Kidney glomerular epithelial cell (primary cell): ENCODE measurements at places on chromosomes 11 and 22.

- DNase-seq, result no peak
Observed at GRCh38 chr11:72309074-72309598, 65.2 kb upstream of the PHOX2A start.

GRCh38 chr22:36873614-36874308 is 13.0 kb downstream of the NCF4 start:
- peak; percentile 37 for DNase-seq

DNA sequence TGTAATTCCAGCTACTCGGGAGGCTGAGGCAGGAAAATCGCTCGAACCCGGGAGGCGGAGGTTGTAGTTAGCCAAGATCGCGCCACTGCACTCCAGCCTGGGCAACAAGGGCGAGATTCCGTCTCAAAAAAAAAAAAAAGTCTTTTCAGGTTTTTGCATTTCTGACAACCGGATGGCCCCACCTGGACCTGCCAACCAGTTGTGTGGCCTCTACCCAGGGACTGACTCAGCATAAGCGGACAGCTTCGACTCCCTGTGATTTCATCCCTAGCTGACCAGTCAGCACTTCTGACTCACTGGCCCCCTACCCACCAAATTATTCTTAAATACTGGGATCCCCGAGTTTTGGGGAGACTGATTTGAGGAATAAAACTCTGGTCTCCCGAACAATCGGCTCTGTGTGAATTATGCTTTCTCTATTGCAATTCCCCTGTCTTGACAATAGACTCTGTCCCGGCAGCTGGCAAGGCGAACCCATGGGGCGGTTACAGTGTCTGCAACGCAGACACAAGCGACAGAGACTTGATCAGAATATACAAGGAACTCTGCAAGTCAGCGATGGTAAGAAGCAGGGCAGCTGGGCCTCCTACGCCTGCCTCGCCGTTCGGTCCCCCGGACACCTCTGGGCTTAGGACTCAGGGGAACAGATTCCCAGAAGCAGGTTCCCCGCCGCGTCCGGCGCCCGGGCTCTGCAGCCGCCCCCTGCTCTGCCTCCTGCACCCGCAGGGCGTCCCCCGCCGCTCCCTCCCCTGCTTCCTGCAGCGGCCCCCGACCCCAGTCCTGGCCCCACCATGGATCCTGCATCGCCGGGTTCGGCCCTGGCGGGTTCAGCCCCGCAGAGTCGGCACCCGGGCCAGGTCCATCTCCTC is 741 bp upstream of the TALDO1 start:
- no peak for DNase-seq

GRCh38 chr11:119347940-119348605 is 1.6 kb upstream of the MFRP start:
- DNase-seq, result no peak

DNA sequence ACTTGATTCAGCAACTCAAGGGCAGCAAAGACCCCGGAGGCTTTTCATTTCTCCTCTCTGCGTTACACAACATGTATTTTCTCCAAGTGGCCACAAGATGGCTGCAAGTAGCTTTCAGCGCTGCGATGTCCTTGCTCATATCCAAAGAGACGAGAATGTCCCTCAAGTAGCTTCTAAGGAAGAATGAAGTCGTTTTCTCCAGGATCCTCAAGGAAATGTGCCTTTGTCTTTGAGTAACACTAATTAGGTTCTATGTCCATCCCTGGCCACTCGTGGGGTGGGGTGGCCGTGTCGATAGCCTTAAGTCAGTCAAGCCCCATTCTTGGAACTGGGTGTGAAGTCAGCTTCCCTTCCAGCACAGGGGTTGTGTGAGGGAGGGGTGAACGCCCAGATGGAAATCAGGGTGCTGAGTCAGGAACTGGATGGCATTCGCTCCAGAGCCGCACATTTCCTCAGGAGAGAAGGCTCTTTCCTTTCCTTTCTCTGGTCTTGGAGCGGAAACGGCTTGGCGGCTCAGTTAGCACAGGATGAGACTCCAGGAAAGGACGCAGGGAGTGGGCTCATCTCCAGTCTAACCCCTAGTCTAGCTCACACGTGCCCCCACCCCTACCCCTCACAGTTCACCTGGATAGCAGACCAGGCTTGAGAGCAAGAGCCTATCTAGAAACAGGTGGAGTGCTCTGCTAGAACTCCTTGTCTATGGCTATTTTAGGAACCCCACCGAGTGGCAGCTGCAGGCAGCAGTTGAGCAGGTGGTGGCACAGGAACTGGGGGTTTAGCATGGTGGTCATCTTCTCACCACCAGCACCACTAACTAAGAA is 44.3 kb downstream of the NNMT start:
- peak; percentile 67 for DNase-seq

DNA sequence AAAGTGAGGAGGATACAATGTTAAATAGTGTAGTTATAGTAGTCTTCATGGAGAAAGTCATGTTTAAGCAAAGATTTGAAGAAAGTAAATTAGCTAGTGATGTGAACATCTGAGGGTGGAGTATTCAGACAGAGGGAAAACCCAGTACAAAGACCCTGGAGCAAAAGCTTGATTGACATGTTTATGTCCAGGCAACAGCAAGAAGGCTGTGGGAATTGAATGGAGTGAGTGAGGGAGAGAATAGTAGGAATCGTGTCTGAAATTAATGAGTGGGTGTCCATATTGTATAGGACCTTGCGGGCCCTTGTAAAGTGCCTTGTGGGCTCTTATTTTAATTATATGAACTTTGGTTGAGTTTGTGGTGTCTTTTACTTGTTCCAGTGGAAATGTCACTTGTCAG is 424.1 kb upstream of the KIRREL3 start:
- DNase-seq, result no peak

DNA sequence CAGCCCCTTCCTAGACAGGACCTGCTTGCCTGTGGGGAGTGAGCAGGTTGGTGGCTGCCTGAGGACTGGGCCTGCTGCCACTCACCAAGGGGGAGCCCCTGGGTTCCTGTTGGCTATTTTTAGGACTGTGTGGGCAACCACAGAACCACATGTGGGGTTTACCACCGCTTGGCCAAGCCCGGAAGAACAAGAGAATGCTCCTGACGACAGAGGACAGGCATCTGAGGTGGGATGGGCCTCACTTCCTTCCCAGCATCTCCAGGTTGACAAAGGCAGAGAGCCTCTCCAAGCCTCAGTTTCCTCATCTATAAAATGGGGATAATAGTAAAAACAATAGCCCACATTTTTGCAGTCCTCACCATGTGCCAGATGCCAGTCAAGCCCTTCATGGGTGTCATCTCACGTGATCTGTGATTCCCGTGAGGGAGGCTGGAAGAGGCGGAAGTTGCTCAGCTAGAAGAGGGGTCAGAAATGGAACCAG is 43.6 kb downstream of the LRRC32 start:
- DNase-seq, result no peak

GRCh38 chr11:88357323-88358039 is 19.9 kb upstream of the CTSC start:
- peak; percentile 53 for DNase-seq

DNA sequence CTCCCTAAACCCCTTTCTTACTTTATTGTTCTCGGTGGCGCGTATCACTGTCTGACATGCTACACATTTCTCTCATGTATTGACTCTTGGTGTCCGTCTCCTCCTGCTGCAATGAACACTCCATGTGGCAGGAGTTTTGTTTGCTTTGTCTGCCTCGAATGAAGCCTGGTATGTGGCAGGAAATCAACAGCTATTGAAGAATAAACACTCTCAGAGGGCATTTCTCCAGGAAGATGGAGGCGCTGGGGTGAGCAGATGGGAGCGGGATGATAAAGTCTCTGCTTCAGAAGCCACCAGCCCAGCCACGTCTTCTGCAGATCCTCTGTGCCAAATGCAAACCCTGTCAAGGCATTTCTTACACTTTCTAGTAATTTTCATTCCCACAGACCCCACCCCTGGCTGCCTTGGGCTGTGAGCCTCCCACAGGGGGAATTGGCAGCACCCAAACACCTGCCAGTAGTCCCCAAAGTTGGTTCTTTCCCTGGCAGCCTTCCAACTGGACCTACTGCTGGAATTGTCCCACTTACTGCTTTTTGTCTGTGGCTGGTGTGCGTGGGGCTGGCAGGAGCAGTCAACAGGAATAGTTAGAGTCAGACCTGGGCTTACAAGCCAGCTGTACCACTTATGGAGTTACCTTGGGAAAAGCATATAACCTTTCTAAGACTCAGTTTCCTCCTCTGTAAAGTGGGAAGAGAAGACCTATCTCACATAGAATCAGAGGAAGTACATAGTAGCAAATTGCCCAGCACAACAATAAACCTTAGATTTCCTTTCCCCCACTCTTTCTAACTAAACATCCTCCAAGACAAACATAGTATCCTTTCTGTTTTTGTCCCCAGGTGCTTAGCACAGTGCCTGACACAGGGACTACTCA is 13.3 kb upstream of the IL10RA start:
- DNase-seq, result peak; percentile 49

DNA sequence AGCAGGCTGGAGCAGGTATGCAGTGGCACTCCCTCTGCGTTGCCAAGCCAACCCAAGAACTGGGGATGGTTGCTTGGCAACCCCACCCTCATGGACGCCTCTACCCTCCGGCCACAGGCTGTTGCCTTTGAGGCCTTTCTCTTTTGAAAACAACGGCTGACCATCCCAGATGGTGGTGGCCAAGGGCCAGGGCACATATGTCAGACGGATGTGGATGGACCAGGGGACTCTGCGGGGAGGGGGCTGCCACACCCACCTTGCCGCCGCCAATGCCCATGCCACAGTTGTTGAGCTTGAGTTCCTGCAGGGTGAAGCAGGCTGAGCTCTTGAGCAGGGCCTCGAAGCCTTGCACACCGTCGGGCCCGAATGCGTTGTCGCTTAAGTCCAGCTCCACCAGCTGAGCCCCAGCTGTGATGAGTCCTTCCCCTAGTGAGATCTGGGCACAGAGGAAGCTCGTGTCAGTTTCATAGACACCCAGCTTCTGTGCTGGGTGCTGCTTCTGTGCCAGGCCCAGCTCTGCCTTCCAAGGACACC is 21.5 kb downstream of the RANGAP1 start:
- no peak for DNase-seq

DNA sequence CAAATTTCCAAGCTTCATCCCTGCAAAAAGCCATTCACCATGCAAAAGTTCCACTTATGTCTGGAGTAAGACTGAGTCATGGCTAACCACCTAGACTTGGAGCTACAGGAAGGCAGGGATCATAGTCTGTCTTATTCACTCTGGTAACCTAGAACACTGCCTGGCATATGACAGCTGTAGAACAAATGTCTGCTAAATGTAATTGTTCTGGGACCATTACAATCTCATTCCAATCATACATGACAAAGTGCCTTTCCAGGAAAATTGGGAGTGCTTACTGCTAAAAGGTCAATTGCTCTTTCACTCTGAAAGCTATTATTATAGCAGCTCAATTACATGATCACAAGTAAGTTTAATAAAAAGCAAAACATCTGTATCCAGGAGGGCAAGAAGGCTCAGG is 99.1 kb upstream of the CHRM4 start:
- peak; percentile 13 for DNase-seq

- no peak for DNase-seq
Observed at GRCh38 chr11:94801866-94802460, 33.8 kb downstream of the AMOTL1 start.

- DNase-seq, result no peak
Observed at GRCh38 chr11:76802151-76802550, 19.0 kb downstream of the TSKU start.

DNA sequence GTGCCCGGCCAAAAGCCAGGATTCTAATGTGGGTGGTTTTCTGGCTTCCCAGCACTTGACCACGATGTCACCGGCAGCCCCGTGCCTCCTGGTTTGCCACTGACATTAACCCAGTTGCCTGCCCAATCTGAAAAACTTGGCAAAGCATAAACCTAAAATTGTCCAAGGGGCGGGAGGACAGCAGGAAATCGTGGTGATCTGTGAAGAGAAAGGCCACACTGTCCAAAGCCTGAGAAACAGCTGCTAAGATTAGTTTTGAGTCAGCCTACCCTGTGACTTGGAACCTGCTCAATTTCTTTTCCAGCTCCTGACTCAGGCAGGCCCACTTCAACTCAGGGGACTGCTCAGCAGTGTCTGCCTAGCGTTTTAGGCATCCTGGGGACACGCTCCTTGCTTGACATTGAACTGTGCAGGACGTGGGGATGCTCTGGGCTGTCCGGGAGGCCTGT is 8.2 kb upstream of the F2 start:
- DNase-seq, result peak; percentile 23

DNA sequence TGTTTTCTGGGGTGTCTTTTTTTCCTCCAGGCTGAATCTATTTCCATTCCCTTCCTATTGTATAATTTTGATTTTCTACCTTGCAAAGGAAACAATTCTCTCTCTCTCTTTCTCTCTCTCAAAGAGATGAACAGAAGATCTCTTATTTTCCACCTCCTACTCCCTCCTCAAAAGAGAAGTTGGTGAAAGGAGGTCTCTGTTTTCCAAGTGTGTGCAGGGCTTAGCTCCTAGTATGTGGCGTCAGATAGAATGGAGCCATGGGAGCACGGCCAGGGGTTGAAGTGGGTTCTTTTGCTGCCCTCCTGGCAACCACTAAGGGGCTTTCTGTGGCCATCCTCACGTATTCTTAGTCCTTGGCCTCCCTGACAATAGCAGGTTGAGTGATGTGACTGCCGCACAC is 480 bp downstream of the TRIM34 start:
- no peak for DNase-seq

DNA sequence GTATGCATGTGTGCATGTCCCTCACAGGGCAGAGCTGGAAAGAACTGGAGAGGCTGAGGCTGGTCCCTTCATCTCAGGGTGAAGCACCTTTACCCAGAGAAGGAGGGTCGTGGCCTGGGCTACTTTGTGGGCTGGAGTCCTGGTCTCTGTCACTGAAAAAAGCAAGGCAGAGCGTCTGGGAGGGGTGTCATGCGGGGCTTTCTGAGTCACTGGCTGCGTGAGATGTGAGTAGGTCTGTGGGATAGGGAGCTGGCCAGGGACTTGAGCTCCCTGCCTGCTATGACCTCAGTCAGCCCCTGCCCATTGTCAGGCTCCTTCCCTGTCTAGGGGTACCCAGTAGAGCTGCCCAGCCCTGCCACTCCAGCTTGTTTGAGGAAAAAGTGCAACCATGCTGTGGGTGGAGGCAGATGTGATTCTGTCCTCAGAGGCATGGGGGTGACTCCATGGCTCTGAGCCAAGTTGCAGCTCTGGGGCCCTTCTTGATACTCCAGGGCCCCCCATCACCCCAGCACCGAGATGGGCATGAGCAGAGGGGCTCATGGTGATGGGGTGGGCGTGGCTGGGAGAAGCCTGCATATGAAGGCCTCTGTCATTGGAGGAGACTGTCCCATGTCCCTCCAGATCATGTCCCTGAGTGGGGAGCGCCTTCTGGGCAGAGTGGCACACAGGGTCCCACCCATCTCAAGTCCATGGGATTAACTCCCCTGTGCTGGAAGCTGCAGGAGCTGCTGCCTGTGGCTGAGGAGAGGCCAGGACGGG is 27.8 kb downstream of the KCNQ1 start:
- DNase-seq, result no peak

GRCh38 chr11:69536406-69536805 is 54.9 kb downstream of the LINC01488 start:
- no peak for DNase-seq

GRCh38 chr11:40787224-40787623 is 672.2 kb downstream of the LRRC4C start:
- DNase-seq, result no peak

GRCh38 chr11:18731441-18731840 is 5.5 kb upstream of the IGSF22 start:
- DNase-seq, result no peak

- DNase-seq, result no peak
Observed at GRCh38 chr11:112744041-112744440, 217.2 kb upstream of the NCAM1 start.
